Right ventricle myocardium superior (tissue), 1 donor: ENCODE measurements at places on chromosomes 2 and 18.

GRCh38 chr2:53127061-53127650 is 640.4 kb upstream of the CHAC2 start:
- DNase-seq: no peak

- DNase-seq: no peak
Measured at GRCh38 chr2:168671932-168672331, 130.5 kb upstream of the NOSTRIN start.

DNA sequence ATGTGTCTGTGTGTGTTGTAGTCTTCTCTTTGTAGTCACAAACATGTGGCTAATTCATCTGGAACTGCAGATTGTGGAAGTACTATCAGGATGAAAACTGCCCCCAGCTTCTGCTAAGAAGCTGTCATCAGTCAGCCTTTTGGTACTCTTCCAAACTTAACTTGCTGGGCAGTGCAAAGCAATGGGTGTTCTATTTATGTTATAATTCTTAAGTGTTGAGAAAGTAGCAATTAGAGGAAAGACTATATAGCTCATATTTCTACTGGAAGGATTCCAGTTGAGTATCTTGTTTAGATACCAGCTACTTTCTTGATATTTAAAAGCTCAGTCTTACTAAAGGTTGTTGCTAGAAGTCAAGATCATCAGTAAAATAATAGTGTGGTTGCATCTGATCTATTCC is 52.1 kb downstream of the SLC38A11 start:
- DNase-seq: no peak

- no peak for DNase-seq
Measured at GRCh38 chr18:37412829-37413228, 152.8 kb downstream of the CELF4 start.

DNA sequence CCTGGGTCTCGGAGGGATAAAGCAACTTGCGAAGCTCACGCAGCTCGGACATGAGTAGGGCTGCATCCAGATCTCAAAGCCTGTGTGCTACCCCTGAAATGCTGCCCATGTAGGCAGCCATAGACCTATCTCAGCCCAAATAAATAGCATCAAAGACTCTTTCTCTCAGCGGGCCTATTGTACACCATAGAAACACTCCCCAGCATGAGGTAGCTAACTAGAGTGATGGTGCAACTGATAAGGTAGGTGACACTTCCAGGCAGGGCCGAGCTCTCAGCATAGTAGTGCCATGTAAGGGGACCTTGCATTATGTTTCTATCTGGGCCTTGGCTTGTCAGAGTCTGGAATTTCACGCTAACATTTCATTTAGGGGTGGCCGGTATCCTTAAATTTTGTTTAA is 52.4 kb downstream of the RABL2A start:
- DNase-seq: no peak
